ENCODE measurements at places on chromosomes 16 and 17.

DNA sequence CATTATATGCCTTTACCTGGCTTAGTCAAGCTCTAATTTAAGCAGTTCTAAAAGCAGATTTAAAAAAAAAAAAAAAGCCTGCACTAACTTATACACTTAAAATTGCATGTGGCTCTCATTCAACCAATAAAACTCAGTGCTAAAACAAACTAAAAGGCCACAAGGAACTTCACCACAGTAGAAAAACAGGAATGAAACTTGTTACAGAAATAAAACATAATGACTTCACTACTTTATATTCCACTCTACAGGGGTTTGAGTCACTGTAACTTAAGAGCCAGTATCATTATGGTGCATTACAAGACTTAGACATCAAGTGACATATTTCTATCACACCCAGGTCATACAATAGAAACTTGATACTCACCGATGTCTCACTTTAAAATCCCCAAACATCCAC is 11.1 kb downstream of the CA10 start:
- no peak for DNase-seq

- DNase-seq, result no peak
Measured at GRCh38 chr17:63335831-63336230, 110.3 kb downstream of the CYB561 start.

GRCh38 chr16:66057057-66057456 is 309.4 kb upstream of the CDH5 start:
- no peak for DNase-seq

GRCh38 chr16:88974916-88975215 is 2.1 kb downstream of the CBFA2T3 start:
- no peak for DNase-seq

DNA sequence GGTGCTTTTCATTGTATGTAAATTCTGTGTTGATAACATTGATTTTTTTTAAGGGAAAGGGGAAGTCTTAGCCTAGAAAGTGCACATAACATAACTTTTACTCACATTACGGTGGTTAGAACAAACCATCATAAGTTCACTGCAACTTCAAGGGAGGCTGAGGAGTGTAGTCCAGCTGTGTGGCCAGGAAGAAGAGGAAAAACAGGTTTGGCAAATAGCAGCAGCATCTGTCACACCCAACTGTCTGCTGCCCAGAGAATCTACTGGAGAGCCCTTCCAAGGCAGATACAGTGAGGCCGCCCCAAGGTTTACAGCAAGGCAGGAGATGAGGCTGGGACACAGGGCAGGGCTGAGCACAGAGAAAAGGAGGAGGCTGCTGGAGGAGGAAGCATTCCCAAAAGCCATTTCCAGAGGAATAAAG is 60.6 kb downstream of the AIPL1 start:
- peak; percentile 28 for DNase-seq

DNA sequence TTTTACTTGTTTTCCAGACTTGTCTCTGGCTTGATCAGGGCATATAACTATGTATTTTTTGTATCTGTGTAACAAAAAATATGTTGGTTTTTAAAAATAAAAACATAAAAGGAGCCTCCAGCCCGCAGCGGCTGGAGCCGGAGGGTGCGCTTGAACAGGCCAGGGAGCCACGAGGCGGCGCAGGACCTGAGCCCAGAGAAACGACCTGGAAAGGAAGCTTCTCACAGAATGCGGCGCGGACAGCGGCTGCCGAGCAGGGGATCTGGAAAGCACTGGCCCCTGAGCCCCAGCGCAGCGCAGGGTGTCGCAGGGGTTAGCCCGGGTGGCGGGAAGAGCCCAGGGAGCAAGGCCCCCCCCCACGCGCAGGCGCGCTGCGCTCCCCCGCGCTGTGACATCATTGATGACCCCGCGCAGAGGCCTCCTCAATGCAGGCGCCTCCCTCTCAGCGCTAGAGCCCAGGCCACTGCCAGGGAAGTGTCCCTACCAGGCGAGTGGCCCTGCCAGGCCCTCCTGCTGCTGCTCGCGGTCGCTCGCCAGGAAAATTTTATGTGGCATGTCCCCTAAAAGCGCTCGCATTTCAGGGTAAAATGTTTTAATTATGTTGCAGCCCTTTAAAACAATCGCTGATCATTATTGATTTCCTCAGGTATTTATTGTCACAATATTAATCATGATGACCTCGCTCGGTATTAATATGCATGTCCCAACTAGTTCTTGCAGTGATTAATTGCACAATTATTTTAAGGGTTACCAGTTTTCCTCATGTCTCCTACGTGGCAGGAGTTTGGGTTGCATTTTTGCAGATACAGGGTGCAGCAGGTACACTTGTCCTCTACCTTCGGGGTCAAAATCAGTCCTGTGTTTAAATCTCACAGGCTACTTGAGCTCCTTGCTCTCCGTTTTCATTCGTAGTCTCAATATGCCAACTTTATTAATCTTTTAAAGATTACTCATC is 134.2 kb downstream of the USP22 start:
- DNase-seq, result peak; percentile 30

DNA sequence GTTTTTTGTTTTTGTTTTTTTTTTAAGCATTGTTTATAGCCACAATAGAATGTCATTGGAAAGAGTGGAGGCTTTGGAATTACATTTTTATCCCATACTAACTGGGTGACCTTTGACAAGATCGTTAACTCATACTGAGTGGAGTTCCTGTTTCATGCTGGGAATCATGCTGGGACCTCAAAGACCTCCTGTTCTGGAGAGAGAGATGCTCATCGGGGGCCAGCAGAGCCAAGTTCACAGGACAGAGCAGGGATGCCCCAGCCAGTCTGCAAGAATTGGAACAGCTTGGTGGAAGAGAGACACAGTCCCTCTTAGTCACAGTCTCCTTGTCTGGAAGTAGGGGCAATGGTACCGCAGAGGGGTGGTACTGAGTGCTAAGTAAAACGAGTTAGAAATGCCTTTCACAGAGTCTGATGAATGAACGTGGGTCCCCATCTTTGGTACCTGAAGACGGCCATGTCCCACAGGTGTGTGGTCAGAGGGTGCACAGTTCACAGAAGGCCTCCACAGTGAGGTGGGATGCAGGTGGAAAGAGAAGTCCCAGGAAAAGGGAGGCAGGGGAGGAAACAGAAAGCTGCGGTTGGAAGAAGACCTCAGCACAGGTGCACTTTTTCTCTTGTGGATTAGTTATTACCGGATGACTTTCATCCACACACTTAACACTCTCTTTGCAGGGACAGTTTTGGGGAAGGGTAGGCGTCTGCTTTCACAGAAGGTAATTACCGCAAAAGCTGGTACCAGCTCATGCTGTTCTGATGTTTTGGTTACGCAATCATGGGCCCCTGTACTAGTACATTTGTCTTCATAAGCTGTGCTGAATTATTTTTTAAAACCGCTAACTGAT is 147.8 kb downstream of the PRKCA start:
- no peak for DNase-seq

DNA sequence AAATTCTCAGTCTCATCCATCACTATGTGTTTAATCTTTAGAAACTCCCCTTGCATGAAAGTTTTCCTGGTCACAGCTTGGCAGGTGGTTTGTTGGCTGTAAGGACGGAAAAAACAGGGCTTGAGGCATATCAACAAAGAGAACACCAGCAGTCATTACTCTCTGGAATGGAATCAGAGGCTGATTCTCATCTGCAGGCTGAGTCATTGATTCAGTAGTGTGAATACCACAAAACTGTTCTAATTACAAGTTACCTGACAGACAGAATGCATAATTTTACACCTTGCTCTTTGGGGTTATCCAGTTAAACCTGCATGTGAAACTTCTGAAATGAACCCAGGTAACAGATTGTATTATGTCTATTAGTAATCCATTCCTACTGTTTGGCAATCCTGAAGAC is 11.5 kb upstream of the SLFN12L start:
- no peak for DNase-seq

DNA sequence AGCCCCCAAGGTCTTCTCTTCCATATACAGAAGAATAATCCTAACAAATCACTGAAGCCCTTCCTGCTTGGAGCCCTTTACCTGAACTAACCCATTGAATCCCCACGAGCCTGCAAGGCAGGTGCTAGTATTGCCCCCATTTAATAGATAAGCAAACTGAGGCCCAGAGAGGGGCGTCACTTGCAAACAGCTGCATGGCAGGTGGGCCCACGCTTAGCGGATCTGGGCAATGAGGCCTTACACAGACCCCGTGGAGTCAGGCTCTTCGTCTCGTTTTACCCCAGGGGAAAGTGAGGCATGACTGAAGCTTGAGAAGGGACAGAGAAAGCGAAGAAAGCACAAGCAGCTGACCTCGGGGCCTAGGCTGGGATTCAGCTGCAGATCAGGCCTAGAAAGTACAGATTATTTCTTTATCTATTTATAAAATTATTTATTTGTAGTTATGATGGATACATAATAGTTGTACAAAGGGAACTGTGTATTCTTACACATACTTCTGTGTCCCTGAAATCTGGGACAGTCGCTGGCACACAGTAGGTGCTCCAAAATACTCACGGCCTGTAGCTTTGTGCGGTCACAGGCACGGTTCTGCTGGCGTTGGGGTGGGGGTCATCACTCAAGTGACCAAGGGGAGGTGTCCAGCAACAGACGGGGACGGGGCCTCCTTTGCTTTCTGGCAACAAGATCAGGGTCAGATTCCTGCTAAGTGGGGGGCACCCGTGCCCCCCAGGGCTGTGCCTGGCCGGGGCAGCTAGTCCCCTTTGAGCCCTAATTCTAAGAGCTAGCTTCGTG is 223.2 kb upstream of the GSE1 start:
- no peak for DNase-seq

- DNase-seq, result no peak
Measured at GRCh38 chr16:84029297-84030047, 13.1 kb downstream of the SLC38A8 start.

DNA sequence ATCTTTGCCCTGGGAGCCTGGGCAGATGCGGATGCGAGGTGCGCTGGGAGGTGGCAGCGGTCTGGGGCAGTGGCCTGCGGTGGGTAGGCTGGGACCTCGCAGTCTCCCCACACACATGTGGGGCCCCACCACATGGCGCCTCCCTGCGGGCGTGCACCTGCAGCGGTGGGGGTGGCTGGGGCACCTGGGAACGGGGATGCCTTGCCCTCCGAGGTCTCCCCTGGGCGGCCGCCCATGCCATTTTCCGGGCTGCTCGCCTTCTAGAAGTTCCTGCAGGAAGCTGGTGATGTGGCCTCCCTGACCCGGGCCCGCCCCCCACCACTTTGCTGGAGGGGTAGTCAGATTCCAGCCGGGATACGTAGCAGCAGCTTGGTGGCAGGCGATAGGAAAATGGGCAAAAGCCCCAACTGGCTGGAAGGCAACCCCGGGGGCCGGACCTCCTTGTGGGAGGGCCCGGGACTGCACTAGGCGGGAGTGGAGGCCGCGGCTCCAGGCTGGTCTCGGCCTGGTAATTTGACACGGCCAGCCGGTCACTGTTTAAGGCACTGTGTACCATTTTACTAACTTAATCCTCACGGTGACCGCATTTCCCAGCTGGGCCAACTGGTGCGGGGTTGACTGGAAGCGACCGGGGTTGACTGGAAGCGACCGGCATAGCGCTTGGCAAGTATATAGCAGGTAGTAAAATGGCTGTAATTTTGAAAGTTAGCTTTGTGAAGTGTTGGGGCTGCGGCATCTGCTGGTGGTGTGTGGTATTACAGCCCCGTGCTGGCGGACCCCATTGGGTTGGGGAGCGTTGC is 38.5 kb downstream of the IGF2BP1 start:
- DNase-seq, result no peak

GRCh38 chr16:2514333-2515179 is 804 bp downstream of the ATP6V0C start:
- DNase-seq, result no peak

DNA sequence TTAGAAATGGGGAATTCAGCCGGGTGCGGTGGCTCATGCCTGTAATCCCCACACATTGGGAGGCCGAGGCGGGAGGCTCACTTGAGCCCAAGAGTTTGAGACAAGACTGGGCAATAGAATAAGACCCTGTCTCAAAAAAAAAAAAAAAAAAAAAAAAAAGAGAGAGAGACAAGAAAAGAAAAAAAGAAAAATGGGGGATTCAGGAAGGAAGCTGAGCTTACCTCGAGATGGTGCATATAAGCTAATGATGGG is 150.8 kb upstream of the RPH3AL start:
- no peak for DNase-seq
